ENCODE measurements at places on chromosomes 2 and 18. TPM values are rescaled to one million over a fixed set of nuclear protein-coding genes. Genes with fewer than 3 reads are reported as not detected.

GRCh38 chr2:26811791-26812694, 26.2 kb downstream of the CENPA start:
- DNase-seq = no peak
- no peak overlapping the region for H3K27ac ChIP-seq
- H3K27me3 ChIP-seq = peaks cover 7% of the 10 kb centered on the region
- no peak overlapping the region for H3K4me3 ChIP-seq
- H3K4me1 ChIP-seq = peaks cover 36% of the 10 kb centered on the region

CNTNAP5 gene
- total RNA-seq = not detected

DNA sequence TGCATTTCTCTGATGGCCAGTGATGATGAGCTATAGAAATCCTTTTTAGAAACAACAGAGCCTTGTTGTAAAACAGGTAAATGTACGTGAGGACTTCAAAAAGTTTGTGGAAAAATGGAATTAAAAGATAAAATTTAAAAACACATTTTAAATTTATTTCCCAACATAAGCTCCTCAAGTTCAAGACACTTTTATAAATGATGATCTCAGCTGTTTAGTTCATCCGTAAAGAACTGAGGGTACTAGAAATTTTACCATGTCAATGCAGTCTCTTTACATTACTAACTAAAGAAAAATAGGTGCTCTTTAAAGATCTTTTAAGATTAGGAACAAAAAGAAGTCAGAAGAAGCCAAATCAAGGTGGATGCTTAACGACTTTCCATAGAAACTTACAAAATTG, 52.5 kb downstream of the MSH2 start:
- no peak overlapping the region for H3K4me3 ChIP-seq
- no peak for DNase-seq
- H3K27me3 ChIP-seq = no peaks in the 10 kb centered on the region
- H3K36me3 ChIP-seq = peaks cover 36% of the 10 kb centered on the region

DNA sequence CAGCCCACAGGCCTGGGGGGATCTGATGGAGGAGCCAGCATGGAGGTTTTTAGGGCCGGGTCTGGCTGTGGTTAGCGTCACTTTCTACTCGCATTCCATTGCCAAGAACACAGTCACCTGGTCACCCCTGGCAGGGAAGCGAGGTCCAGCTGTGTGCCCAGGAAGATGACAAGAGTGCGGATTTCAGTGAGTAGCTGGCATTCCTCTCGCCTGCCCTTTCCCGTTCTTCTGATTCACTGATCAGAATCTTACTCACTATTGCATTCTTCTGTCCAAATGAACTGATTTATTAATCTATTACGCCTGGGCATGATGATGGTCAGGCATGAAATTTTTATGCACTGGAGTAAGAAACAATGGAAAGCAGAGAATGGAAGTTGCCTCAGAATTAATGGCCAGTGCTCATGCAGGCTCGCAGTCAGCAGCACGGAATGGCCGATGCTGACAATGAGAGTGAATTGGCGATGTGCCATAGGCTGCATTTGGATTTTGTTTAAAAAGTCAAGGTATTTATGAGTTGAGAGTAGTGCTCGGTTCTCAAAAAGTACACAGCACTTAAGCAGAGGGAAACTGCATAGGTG, 76.4 kb upstream of the MGAT5 start:
- no peak for DNase-seq
- no peaks in the 10 kb centered on the region for H3K27me3 ChIP-seq
- no peak overlapping the region for H3K27ac ChIP-seq
- H3K4me1 ChIP-seq = peaks cover 64% of the 10 kb centered on the region
- H3K36me3 ChIP-seq = no peaks in the 10 kb centered on the region
- no peak overlapping the region for H3K4me3 ChIP-seq

- no peaks in the 10 kb centered on the region for H3K27me3 ChIP-seq
- H3K27ac ChIP-seq = no peak overlapping the region
- no peak overlapping the region for H3K4me3 ChIP-seq
- H3K36me3 ChIP-seq = peaks cover 24% of the 10 kb centered on the region
- H3K4me1 ChIP-seq = peaks cover 19% of the 10 kb centered on the region
- no peak for DNase-seq
These were observed 94.9 kb downstream of the NFATC1 start for GRCh38 chr18:79490626-79491041.

DHRS9 gene
- 2.0 TPM for total RNA-seq

DNA sequence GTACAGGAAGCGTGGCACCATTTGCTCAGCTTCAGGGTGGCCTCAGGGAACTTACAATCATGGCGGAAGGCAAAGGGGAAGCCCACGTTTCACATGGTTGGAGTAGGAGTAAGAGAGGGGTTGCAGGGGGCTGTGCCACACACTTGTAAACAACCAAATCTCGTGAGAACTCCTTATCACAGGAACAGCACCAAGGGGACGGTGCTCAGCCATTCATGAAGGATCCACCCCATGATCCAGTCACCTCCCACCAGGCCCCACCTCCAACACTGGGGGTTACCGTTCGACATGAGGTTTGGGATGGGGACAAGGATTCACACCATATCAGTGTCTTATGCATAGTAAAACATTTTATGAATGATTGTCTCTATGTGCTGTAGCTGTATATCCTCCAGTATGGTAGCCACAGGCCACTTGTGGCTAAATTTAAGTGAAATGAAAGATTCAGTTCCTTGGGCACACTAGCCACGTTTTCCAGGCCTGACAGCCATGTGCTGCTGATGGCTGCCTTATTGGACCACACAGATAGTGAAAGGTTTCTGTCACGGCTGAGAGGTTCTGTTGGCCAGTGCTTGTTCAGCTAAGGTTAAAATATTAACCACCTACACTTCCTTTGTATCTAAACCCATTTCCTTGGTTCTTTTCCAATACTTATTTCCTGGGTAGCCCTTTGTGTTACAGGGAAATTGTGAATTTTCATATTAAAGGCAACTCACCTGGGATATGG, 77.3 kb downstream of the AGAP1 start:
- no peaks in the 10 kb centered on the region for H3K4me1 ChIP-seq
- H3K36me3 ChIP-seq = no peaks in the 10 kb centered on the region
- H3K27ac ChIP-seq = no peak overlapping the region
- no peak overlapping the region for H3K4me3 ChIP-seq
- peaks cover 19% of the 10 kb centered on the region for H3K27me3 ChIP-seq
- DNase-seq = no peak

SGPP2 gene
- total RNA-seq = 7.0 TPM

OSR1 gene
- not detected for total RNA-seq

GRCh38 chr2:2182551-2183071, 148.5 kb downstream of the MYT1L start:
- no peak overlapping the region for H3K27ac ChIP-seq
- no peaks in the 10 kb centered on the region for H3K4me1 ChIP-seq
- no peak overlapping the region for H3K4me3 ChIP-seq
- no peak for DNase-seq

PPM1B gene
- 39.3 TPM for total RNA-seq

GRCh38 chr2:236552212-236552542, 17.4 kb upstream of the ACKR3 start:
- peak overlapping the region; percentile 64 for H3K27ac ChIP-seq
- DNase-seq = peak; percentile 31
- peaks cover 10% of the 10 kb centered on the region for H3K36me3 ChIP-seq
- H3K4me1 ChIP-seq = peaks cover 91% of the 10 kb centered on the region

DNA sequence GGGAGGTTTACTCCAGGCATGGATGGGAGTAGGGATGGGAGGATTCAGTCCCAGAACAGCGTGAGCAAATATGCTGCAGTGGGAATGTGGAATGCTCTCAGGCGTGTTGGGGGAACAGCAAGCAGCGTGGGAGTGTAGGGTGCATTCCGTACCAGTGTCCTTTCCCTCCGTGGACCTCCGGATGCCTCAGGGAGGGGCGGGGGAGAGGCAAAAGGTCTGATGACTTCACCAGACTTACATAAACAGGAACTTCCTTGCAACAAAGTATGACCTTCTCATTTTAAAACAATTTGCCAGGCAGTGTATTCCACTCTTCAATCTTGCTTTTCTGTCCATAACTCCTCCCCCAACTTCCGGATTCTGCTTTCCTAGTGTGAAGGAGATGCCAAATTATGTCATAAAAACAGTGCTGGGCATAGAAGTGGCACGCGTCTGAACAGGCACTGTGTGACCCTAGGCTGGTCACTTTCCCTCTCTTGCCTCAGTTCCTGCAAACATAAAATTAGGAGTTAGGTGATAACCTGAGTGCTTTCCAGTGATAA, 36.9 kb downstream of the RPL37A start:
- H3K4me3 ChIP-seq = no peak overlapping the region
- no peaks in the 10 kb centered on the region for H3K36me3 ChIP-seq
- peaks cover 5% of the 10 kb centered on the region for H3K4me1 ChIP-seq
- H3K27me3 ChIP-seq = peaks cover 2% of the 10 kb centered on the region

- peaks cover 5% of the 10 kb centered on the region for H3K27me3 ChIP-seq
- peaks cover 13% of the 10 kb centered on the region for H3K4me1 ChIP-seq
- no peak overlapping the region for H3K4me3 ChIP-seq
- H3K36me3 ChIP-seq = no peaks in the 10 kb centered on the region
These were observed 439.3 kb upstream of the TRIB2 start for GRCh38 chr2:12277241-12278034.

DNA sequence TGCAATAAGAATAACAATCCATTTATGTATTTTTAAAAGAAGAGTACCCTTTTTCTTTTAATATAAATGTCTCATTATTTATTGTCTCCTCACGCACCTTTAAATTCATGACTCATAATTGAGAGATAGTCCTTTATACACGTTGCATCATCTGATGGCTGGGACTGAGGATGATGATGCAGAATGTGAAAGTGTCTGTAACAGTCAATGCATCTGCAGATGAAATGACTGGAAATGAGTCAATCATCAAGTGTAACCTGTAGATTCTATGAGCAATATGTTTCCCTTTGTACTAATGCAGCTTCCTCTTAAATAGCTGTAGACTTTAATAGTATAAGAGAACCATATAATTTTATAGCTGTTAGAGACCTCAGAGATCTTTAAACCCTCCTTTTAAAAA, 26.1 kb upstream of the SYT4 start:
- H3K27me3 ChIP-seq = no peaks in the 10 kb centered on the region
- H3K4me1 ChIP-seq = no peaks in the 10 kb centered on the region
- no peak overlapping the region for H3K27ac ChIP-seq
- peak; percentile 4 for DNase-seq
